ENCODE measurements at places on chromosomes 6 and 20.

GRCh38 chr20:1206366-1207148, 3.3 kb downstream of the C20orf202 start:
- DNase-seq, result no peak

DNA sequence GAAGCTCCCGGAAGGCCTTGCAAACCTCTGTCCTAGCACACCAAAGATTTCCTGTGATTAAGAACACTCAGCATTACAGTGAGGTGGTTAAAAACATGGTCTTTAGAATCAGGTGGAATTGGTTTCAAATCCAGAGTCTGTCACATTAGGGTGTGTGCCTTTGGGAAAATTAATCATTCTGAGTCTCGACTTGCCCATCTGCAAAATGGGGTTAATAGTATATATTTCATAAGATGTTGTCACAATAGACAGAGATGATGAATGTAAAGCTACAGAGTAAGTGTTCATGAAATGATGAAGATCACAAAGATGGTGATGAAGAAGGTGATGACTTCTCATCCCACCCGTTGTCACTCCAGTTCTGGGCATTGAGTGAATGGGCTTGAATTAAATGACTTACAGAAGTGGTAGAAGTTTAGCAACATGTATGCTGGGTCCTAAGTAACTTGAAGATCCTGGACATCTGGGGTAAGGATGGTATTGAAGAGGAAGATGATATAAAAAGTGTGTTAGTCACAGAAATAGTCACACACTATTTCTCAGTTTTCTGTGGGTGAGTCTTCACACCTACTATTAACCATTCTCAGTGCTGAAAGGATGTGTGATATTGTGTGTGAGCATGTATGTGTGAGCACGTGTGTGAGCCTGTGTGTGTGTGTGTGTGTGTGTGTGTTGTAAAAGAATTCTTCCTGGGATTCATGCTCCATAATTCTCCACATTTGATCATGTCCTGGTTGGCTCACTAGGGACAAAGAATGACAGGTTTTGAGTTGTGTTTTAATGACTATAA, 28.0 kb upstream of the NEDD9 start:
- DNase-seq, result no peak

DNA sequence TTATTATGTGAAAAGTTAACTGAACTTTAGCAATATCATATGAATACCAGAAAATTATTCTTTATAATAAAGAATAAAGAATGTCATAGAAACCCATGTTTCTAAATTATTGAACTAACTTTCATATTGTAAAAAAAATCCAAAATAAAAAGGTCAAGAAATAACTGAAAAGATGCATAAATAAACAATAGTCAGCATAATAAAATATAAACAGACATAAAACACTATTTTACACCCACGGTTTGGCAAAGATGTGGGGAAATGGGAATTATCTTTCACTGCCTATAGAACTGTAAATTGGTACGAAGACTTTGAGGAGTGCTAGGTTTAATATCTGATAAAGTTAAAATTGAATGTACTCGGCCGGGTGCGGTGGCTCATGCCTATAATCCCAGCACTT, 34.7 kb upstream of the CTAGE9 start:
- DNase-seq, result no peak

DNA sequence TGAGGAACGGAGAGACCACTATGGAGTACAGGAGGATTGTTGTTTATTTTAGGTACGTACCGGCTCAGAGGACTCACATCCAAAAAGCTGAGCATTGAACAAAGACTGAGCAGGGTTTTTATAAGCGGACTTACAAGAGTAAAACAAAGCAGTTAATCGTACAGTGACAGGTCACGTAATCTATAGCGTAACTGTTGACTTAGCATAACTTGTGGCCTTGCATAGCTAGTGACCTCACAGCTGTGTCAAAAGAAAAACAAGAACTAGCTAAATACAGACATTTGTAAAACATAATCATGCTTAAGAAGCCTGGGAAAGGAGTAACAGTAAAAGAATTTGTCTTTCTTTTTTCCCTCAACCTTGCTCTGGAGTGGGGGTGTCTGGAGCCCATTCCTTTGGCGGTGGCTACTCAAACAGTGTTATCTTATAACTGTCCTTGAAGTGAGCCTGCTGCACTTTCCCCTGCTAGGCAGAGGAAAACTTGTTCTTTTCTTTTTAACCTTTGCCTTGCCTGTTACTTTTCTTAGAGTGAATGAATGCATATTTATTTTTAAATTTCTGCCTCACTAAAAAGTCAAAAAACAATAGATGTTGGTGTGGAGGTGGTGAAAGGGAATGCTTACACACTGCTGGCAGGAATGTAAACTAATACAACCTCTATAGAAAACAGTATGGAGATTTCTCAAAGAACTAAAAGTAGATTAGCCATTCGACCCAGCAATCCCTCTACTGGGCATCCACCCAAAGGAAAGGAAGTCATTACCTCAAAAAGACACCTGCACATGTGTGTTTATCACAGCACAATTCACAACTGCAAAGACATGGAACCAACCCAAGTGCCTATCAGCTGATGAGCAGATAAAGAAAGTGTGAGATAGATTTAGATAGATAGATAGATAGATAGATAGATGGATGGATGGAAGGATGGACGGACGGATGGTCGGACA, 109.0 kb downstream of the TAF4 start:
- no peak for DNase-seq

- no peak for DNase-seq
Observed at GRCh38 chr6:117955684-117956256, 48.7 kb downstream of the SLC35F1 start.

GRCh38 chr20:12728782-12729181, 280.0 kb upstream of the SPTLC3 start:
- DNase-seq, result no peak

- no peak for DNase-seq
Observed at GRCh38 chr20:63687419-63688178, 8.9 kb upstream of the TNFRSF6B start.

GRCh38 chr20:33031531-33031930, at the start of gene BPIFB6:
Gene BPIFB6, plus strand, starts transcription at chr20:33031648. Its CDS starts 0 bp downstream, at chr20:33031648.
- DNase-seq, result no peak

DNA sequence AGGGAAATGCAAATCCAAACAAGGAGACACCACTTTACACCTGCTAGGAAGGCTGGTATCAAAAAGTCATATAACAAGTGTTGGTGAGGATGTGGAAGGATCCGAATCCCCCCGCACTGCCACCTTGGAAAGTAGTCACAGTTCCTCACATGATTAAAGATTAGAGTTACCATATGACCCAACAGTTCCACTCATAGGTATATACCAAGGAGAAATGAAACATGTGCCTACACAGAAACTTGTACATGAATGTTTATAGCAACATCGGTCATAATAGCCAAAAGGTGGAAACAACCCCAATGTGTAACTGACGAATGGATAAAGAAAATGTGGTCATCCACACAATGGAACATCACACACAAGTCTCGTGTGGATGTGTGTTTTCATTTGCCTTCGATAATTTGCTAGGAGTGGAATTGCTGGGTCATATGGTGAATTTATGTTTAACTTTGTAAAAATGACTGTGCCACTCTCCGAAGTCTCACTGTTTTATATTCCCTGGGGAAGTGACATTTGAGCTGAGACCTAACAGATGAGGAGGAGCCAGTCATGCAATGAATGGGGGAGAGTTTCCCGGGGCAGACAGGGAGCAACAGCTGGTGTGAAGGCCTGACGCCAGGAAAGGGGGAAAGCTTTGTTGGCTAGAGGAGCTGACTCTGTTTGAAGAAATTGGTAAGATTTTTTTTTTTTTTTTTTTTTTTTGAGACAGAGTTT, 125.9 kb upstream of the MLN start:
- no peak for DNase-seq

GRCh38 chr20:31948008-31948407, 3.8 kb downstream of the PDRG1 start:
- DNase-seq, result no peak

All from stimulated activated CD8-positive, alpha-beta memory T cell treated with anti-CD3 and anti-CD28 coated beads, Interleukin-4, amount 100 ng/mL, for 1 hour (primary cell).